T-helper 17 cell (primary cell): ENCODE measurements at places on chromosomes 11 and 22.
A peak's percentile ranks its signal among the peaks of the same experiment; 100 is the strongest.

DNA sequence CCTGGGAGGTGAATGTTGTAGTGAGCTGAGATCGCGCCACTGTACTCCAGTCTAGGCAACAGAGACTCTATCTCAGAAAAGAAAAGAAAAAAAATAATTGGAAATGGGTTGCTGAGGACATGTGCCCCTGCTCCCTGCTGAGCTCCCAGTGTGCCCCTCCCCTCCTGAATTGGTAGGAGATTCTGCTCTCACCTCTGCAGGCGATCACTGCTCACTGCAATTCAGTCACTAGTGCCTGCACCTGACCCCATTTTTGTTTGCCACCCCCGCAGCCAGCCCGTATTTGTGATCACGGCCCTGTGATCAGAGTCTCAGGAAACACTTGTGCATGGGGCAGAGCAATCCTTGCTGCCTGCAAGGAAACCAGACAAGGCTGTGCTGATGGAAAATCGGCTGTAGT lies 16.3 kb upstream of the SEC14L3 start:
- peaks cover 20% of the 10 kb centered on the region for H3K27me3 ChIP-seq
- no peak overlapping the region for H3K4me3 ChIP-seq
- no peaks in the 10 kb centered on the region for H3K4me1 ChIP-seq
- H3K27ac ChIP-seq = no peak overlapping the region
- DNase-seq = no peak

DNA sequence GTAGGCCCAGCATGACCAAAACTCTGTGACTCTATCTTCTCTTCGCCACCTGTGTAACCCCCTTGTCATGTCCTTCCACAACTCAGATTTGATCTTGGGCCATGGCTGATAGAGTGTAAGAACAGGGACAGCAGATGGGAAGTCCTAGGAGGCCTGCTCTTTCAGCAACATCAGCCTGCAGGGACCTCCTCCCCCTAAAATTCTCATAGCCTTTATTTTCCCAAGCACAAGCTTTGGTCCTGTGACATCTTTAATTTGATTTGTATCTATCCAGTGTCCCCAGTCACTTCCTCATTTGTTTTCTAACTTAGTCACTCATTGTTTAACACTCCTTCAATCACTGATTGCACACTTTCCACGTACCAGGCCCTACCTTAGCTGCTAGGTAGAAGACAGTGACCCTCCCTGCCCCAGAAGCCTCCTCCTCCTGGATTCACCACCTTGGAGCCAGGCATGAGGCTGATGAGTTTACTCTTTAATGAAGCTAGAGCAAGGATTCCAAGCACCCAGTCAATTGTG lies 5.3 kb downstream of the UBQLN3 start:
- no peak overlapping the region for H3K4me3 ChIP-seq
- H3K27me3 ChIP-seq = peaks cover 63% of the 10 kb centered on the region
- no peak for DNase-seq

DNA sequence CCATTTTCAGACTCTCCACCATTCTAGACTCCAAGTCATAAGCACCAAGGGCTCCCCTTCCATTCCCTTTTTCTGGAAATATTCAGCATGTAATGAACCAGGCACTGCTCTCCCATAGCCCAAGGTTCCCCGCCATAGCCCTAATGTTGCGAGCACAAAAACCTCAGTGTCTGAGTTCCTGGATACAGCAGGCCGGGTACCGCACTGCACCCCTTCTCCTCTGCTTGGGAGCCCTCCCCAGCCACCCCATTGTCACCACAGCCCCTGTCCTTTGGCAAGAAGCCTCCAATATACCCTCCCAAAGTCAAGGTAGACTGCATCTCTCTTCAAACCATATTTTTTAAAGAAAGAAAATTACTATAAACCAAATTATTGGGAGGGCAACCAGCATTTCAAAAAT lies 1341.1 kb downstream of the BRD1 start:
- H3K36me3 ChIP-seq = no peaks in the 10 kb centered on the region
- H3K4me1 ChIP-seq = no peaks in the 10 kb centered on the region
- no peak overlapping the region for H3K27ac ChIP-seq
- H3K27me3 ChIP-seq = peaks cover 42% of the 10 kb centered on the region
- no peak overlapping the region for H3K4me3 ChIP-seq

DNA sequence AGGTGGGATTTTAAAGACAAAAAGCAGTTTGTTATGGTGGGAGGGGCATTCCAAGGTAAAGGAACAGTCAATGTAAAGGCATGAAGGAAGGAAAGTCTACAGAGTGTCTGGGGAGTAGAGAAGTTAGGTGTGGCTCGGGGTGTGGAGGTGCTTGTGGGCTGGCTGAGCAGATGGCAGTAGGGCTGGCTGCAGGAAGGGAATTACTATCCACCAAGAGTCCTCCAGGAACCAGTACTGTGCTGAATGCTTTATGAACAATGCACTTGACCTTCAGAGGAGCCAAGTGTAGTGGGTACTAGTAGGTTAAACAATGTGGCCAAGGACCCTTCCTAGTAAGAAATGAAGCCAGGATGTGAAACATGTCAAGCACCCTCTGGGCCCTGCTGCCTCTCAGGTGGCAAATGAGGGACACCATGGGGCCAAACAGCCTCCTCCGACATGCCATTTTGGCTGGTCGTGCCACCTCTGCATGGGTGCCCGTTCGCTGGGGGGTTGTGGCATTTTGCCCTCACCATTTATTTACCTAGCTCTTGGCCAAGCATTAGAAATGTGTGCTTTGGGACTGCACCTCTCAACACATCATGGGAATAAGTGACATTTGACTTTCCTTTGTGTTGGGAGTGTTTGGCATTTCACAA lies 123.6 kb upstream of the TENM4 start:
- no peak for DNase-seq
- H3K4me3 ChIP-seq = no peak overlapping the region

- H3K27me3 ChIP-seq = peaks cover 30% of the 10 kb centered on the region
- H3K27ac ChIP-seq = no peak overlapping the region
- no peaks in the 10 kb centered on the region for H3K36me3 ChIP-seq
- DNase-seq = no peak
- no peaks in the 10 kb centered on the region for H3K4me1 ChIP-seq
Measured at GRCh38 chr11:122271137-122271536, 155.1 kb upstream of the BLID start.

DNA sequence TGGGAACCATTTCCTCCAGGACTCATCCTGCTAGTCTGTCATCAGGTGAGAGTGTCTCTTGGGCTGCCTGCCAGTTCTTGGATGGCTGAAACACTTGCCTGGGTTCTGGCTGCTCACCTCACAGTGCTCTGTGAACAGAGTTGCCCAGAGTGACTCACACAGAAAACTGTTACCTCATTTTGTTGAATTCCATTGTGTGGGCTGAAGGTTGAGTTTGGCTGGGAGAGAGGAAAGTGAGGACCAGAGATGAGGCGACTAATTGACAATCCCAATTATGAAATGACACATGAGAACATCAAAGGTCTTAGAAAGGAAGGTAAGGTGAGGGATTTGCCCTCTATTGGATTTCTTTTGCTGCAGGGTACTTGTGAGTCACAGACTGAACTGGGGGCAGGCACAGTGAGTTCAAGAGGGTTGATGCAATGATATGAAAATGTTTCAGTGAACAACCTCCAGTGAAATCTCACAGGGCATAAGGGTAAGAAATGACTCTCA lies 20.2 kb upstream of the CALCB start:
- H3K4me3 ChIP-seq = no peak overlapping the region
- no peaks in the 10 kb centered on the region for H3K4me1 ChIP-seq
- no peak overlapping the region for H3K27ac ChIP-seq
- H3K36me3 ChIP-seq = no peaks in the 10 kb centered on the region
- H3K27me3 ChIP-seq = peaks cover 50% of the 10 kb centered on the region
- no peak for DNase-seq

- H3K4me3 ChIP-seq = no peak overlapping the region
- H3K27me3 ChIP-seq = no peaks in the 10 kb centered on the region
- no peak overlapping the region for H3K27ac ChIP-seq
- H3K36me3 ChIP-seq = peaks cover 2% of the 10 kb centered on the region
- no peak for DNase-seq
- peaks cover 4% of the 10 kb centered on the region for H3K4me1 ChIP-seq
Measured at GRCh38 chr11:61472868-61473267, 35.7 kb upstream of the LRRC10B start.

DNA sequence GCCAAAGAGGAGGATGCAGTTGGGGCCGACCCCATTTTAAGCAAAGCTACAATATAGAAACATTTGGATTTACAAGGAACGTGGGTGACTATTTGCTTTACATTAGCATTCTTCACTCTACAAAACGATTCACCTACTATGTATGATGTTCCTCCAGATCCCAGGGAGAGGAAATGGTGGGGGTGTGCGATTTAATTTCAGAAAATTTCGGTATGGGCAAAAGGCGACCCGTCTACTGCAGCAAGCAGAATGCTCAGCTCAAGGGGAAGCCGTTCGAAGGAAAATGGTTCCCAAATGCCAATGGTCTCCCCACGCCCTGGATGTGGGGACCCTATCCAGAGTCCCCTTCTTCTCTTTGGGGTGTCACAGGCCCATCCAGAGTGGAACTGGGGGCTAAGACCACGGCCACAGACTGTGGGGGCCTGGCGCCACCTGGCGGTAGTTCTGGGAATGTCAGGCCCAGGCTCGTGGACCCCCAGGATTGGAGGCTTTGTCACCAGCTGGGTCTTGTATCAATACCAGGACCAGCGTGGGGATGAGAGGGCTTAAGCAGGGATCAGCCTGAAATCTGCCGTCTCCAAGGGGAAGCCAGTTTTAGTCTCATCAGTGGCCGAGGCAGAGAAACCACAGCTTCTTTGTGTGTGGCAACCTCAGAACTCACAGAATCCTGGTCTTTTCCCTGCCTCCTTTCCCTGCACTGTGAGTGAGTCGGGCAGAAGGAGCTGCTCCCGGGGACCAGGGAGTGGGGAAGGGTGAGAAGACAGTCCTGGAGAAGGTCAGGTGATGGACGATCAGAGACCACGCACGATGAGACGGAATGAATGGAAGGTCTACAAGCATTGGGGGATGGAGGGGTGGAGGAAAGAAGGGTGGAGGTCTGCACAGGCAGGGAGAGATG lies 8.4 kb downstream of the LRRC10B start:
- no peaks in the 10 kb centered on the region for H3K36me3 ChIP-seq
- peak; percentile 39 for DNase-seq
- H3K4me3 ChIP-seq = peak overlapping the region; percentile 62
- peak overlapping the region; percentile 37 for H3K27ac ChIP-seq
- H3K4me1 ChIP-seq = peaks cover 13% of the 10 kb centered on the region

DNA sequence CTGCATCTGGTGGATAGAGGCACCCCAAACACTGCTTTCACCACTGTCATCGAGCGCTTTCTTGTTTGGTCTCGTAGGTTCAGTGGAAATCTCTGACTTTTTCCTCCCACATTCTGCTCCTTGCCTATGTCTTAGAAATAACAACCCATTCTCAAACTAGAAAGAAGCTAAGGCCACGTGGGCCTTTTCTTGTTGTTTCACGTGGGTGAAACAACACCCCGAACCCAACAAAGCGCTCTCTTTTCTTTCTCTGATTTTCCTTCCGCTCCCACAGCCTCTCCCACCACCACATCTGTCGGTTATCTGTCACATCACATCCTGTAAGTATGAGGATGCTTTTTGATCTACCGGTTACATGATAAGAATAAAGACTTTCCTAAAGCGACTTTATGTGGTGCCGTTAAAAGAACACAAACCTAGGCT lies 77.1 kb downstream of the LINC01488 start:
- no peaks in the 10 kb centered on the region for H3K36me3 ChIP-seq
- H3K4me1 ChIP-seq = peaks cover 16% of the 10 kb centered on the region
- no peak for DNase-seq
- peaks cover 9% of the 10 kb centered on the region for H3K27me3 ChIP-seq

- DNase-seq = no peak
- no peak overlapping the region for H3K4me3 ChIP-seq
- peaks cover 44% of the 10 kb centered on the region for H3K27me3 ChIP-seq
- peaks cover 3% of the 10 kb centered on the region for H3K36me3 ChIP-seq
- peaks cover 3% of the 10 kb centered on the region for H3K4me1 ChIP-seq
Measured at GRCh38 chr22:35894464-35894878, 134.2 kb downstream of the RBFOX2 start.

- H3K27me3 ChIP-seq = no peaks in the 10 kb centered on the region
- H3K36me3 ChIP-seq = peaks cover 2% of the 10 kb centered on the region
- no peak overlapping the region for H3K27ac ChIP-seq
- H3K4me3 ChIP-seq = no peak overlapping the region
Measured at GRCh38 chr22:39610766-39611165, 40.2 kb downstream of the CACNA1I start.

GRCh38 chr11:100961633-100962032 lies 168.0 kb downstream of the PGR start:
- no peaks in the 10 kb centered on the region for H3K27me3 ChIP-seq
- H3K4me1 ChIP-seq = no peaks in the 10 kb centered on the region
- no peaks in the 10 kb centered on the region for H3K36me3 ChIP-seq
- H3K4me3 ChIP-seq = no peak overlapping the region
- H3K27ac ChIP-seq = no peak overlapping the region

GRCh38 chr22:45208993-45209838 lies 31.5 kb downstream of the KIAA0930 start:
- no peak overlapping the region for H3K27ac ChIP-seq
- H3K36me3 ChIP-seq = peaks cover 3% of the 10 kb centered on the region
- H3K4me1 ChIP-seq = peaks cover 12% of the 10 kb centered on the region
- H3K27me3 ChIP-seq = no peaks in the 10 kb centered on the region
- no peak overlapping the region for H3K4me3 ChIP-seq
- peak; percentile 33 for DNase-seq

DNA sequence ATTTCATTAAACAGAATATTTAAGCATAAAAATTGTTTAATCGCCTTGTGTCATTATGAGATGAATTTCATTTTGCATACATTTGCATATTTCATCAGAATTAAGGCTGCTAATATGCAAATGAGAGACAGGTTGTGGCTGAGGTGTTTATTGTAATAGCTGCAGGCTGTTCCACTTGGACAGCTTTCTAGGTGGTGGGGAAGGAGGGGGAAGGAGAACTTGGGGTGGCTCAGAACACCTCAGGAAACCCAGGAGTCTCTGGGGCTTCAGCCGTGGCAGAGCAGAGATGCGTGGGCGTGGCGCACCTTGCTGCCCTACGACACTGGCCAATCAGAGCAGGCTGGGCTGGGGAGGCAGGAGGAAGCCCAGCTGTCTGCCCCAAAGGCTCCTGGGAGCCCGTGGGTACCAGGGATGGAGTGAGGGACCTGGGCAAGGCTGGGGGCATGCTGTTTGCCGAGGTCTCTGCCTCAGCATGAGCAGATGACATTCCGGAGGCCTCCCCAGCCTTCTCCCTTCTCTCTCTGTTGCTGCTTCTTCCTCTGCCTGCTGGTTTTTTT lies 542.9 kb downstream of the MN1 start:
- no peak overlapping the region for H3K4me3 ChIP-seq
- no peaks in the 10 kb centered on the region for H3K4me1 ChIP-seq
- H3K27me3 ChIP-seq = no peaks in the 10 kb centered on the region
- DNase-seq = no peak
- H3K27ac ChIP-seq = no peak overlapping the region

GRCh38 chr22:43481568-43482317 lies 69.9 kb downstream of the MPPED1 start:
- no peak for DNase-seq
- H3K27ac ChIP-seq = peak overlapping the region; percentile 5

- DNase-seq = no peak
- peaks cover 40% of the 10 kb centered on the region for H3K27me3 ChIP-seq
- no peaks in the 10 kb centered on the region for H3K4me1 ChIP-seq
- H3K36me3 ChIP-seq = no peaks in the 10 kb centered on the region
- no peak overlapping the region for H3K4me3 ChIP-seq
- H3K27ac ChIP-seq = no peak overlapping the region
Measured at GRCh38 chr11:113106507-113106906, 145.3 kb downstream of the NCAM1 start.
